ENCODE measurements at places on chromosomes 1 and 21. TPM values are rescaled to one million over a fixed set of nuclear protein-coding genes. Genes with fewer than 3 reads are reported as not detected.

GRCh38 chr1:232333419-232333767 is 296.5 kb downstream of the SIPA1L2 start:
- peaks cover 5% of the 10 kb centered on the region for H3K4me1 ChIP-seq
- peaks cover 3% of the 10 kb centered on the region for H3K27me3 ChIP-seq
- no peak overlapping the region for H3K27ac ChIP-seq
- no peak overlapping the region for H3K4me3 ChIP-seq

The C1orf198 gene
- 1.8 TPM for total RNA-seq

- no peak for DNase-seq
- H3K27ac ChIP-seq: no peak overlapping the region
- H3K4me1 ChIP-seq: peaks cover 5% of the 10 kb centered on the region
Observed at GRCh38 chr1:43220905-43221778, 48.6 kb upstream of the TMEM125 start.

DNA sequence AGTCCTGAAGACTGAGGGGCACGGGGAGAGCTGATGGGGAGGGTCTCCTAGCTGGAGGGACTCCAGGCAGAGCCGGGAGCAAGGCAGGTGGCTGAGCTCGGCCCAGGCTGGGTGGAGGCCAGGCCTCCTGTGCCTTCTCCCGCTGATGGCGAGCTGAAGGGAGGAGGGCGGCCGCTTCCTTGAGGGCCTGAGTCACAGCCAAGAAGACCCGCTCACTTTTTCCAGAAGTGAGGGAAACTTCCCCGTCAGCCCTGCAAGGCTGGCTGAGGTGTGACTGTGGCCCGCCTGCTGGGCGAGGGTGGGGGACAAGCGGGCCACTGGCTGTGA is 1.7 kb upstream of the VWA1 start:
- H3K36me3 ChIP-seq: no peaks in the 10 kb centered on the region
- H3K27ac ChIP-seq: no peak overlapping the region
- no peak overlapping the region for H3K4me3 ChIP-seq

DNA sequence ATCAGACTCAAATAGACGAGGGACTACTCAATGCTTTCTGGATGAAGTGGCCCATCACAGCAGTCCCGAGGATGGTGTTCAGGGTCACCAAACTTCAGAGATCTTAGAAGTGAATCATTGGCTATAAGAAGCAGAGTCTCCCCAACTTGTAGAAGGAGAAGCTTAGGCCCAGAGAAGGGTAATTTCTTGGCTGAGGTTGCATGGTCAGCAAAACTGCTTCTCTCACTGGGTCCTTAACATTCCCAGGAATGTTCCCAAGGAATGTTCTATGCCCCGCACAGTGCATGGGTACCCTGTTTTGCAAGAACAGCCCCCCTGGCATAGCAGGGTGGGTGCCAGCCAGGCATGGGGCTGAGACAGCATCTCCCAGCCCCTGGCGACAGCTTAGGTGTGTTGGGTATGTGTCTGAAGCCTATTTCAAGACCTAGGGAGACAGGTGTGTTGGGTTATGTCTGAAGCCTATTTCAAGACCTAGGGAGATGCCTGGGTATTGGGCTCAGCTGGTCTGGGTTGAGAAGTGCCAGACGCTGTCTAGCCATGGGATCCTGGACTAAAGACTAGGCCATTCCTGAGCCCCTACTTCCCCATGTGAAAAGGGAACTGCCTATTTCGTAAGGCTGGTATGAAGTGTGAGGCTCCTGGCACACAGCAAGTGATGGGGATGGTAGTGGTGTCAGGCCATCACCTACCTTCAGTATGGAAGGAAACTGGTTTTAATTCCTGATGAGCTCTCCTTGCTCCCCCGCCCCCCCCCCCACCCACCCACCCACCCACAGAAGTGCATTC is 26.1 kb downstream of the PADI6 start:
- H3K4me3 ChIP-seq: no peak overlapping the region
- H3K36me3 ChIP-seq: no peaks in the 10 kb centered on the region
- no peak overlapping the region for H3K27ac ChIP-seq
- no peaks in the 10 kb centered on the region for H3K27me3 ChIP-seq

The LCE6A gene
- total RNA-seq: not detected

The ELK4 gene
- 79.7 TPM for total RNA-seq

DNA sequence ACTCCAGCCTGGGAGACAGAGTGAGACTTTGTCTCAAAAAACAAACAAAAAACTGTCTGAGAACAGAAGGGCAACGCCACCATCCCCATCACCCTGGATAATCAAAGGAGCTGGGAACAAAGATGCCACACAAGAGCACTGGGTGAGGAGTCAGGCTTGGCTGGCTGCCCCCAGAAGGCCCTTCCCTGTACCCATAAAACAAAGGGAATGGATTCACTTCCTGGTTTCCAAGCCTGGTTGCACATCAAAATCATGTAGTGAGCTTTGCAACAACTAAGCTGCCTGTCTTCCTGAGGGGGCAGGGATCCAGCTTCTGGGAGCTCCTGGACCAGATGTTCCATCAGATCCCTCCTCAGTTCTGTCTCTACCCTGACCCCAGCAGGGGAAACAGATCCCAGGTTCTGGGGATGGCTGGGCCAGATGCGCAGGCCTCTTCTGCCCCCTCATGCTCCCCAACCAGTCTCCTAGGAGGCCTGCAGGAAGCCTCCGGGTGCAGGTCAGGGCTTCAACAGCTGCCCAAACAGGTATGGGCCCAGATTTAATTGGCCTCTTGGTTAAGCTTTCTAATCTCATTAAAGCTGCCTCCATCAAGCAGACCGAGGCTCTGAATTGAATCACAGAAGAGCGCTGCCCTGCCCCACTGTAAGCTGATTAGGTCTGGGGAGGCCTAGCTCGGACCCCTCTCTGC is 97.8 kb downstream of the MRPL37 start:
- no peak overlapping the region for H3K27ac ChIP-seq
- no peaks in the 10 kb centered on the region for H3K36me3 ChIP-seq
- no peak overlapping the region for H3K4me3 ChIP-seq
- H3K4me1 ChIP-seq: peaks cover 37% of the 10 kb centered on the region
- DNase-seq: no peak

Data from activated CD8-positive, alpha-beta memory T cell treated with anti-CD3 and anti-CD28 coated beads, Interleukin-2, amount 10 ng/mL, durations not matched to agents 7 days and 5 days (primary cell).